Glutamatergic neuron (in vitro differentiated cells): ENCODE measurements at places on chromosomes 11 and 22. TPM values are rescaled to one million over a fixed set of nuclear protein-coding genes. Genes with fewer than 3 reads are reported as not detected.

The SHISAL1 gene
- 3.2 TPM for total RNA-seq

The LMO2 gene
- total RNA-seq, result 2.7 TPM

The CCND1 gene
- 36.1 TPM for total RNA-seq

The OR56A1 gene
- total RNA-seq, result 0.15 TPM

The C11orf86 gene
- not detected for total RNA-seq

The SERHL2 gene
- 4.4 TPM for total RNA-seq

The PHLDB1 gene
- total RNA-seq, result 78.4 TPM

The NXPE4 gene
- not detected for total RNA-seq

The MRGPRF gene
- 1.0 TPM for total RNA-seq

The C11orf97 gene
- not detected for total RNA-seq

The SYTL2 gene
- 4.0 TPM for total RNA-seq

The BATF2 gene
- total RNA-seq, result not detected

The SEPTIN3 gene
- 216 TPM for total RNA-seq

The BDNF gene
- 0.42 TPM for total RNA-seq
